Tracheal epithelial cell (primary cell): ENCODE measurements at places on chromosomes 3 and 15. TPM values are rescaled to one million over a fixed set of nuclear protein-coding genes. Genes with fewer than 3 reads are reported as not detected.

UROC1 gene
- total RNA-seq: not detected in 2 replicates

CACNA2D2 gene
- total RNA-seq: not detected in 2 replicates

SLC24A5 gene
- not detected in 2 replicates for total RNA-seq

ACKR4 gene
- 0.24 TPM in 1 of 2 replicates, not detected in the other for total RNA-seq

TTC21A gene
- total RNA-seq: 2.7 and 5.5 TPM in 2 replicates

MITF gene
- total RNA-seq: 1.7 and 8.7 TPM in 2 replicates

GOLGA6L2 gene
- not detected in 2 replicates for total RNA-seq

IL17RB gene
- total RNA-seq: 1.2 TPM in 1 of 2 replicates, not detected in the other

MME gene
- total RNA-seq: 35.8 and 53.0 TPM in 2 replicates

SELENOS gene
- 73.3 and 97.4 TPM in 2 replicates for total RNA-seq

TMC3 gene
- total RNA-seq: not detected in 2 replicates

ALPK3 gene
- under 0.01 and 4.1 TPM in 2 replicates for total RNA-seq

ANKUB1 gene
- total RNA-seq: 1.3 and 1.4 TPM in 2 replicates

IGF1R gene
- 29.2 and 56.9 TPM in 2 replicates for total RNA-seq

ROBO1 gene
- 25.4 and 32.3 TPM in 2 replicates for total RNA-seq

SST gene
- not detected in 2 replicates for total RNA-seq

MESP2 gene
- total RNA-seq: 0.48 and 1.3 TPM in 2 replicates

ALDH1L1 gene
- total RNA-seq: 0.72 and 5.5 TPM in 2 replicates

ATP1B3 gene
- 35.4 and 82.1 TPM in 2 replicates for total RNA-seq

MNS1 gene
- total RNA-seq: 0.21 and 0.48 TPM in 2 replicates

GOLGA6L7 gene
- not detected in 2 replicates for total RNA-seq

TICRR gene
- total RNA-seq: 0.21 and 1.4 TPM in 2 replicates

KNG1 gene
- total RNA-seq: not detected in 2 replicates

HGD gene
- total RNA-seq: 3.4 TPM in 1 of 2 replicates, not detected in the other

ST6GAL1 gene
- 8.7 and 18.5 TPM in 2 replicates for total RNA-seq

TRAT1 gene
- total RNA-seq: not detected in 2 replicates

RPLP1 gene
- 56.4 and 93.6 TPM in 2 replicates for total RNA-seq

SLC9A9 gene
- 3.0 and 3.1 TPM in 2 replicates for total RNA-seq

GPR149 gene
- total RNA-seq: not detected in 2 replicates

ARPP21 gene
- not detected in 2 replicates for total RNA-seq

FRMD5 gene
- total RNA-seq: 1.7 and 1.9 TPM in 2 replicates

TOP2B gene
- total RNA-seq: 53.7 and 54.6 TPM in 2 replicates

AADAC gene
- not detected in 2 replicates for total RNA-seq

RGMA gene
- 1.9 and 2.2 TPM in 2 replicates for total RNA-seq

SLC22A13 gene
- total RNA-seq: 0.24 and 0.64 TPM in 2 replicates

RHOV gene
- total RNA-seq: 11.7 and 17.8 TPM in 2 replicates

INSYN1 gene
- not detected in 2 replicates for total RNA-seq

ZNF385D gene
- 0.72 TPM in 1 of 2 replicates, not detected in the other for total RNA-seq

GABRR3 gene
- not detected in 2 replicates for total RNA-seq

GOLGA8J gene
- not detected in 2 replicates for total RNA-seq

ALDH1A2 gene
- 0.64 and 2.7 TPM in 2 replicates for total RNA-seq

LRTM1 gene
- not detected in 2 replicates for total RNA-seq

BOC gene
- total RNA-seq: 0.43 and 0.72 TPM in 2 replicates

GPD1L gene
- total RNA-seq: 7.5 and 23.4 TPM in 2 replicates

NFKBIZ gene
- 49.0 and 120 TPM in 2 replicates for total RNA-seq

BFSP2 gene
- total RNA-seq: not detected in 2 replicates

EBLN2 gene
- 2.7 and 4.0 TPM in 2 replicates for total RNA-seq

MINAR1 gene
- total RNA-seq: 0.24 and 0.64 TPM in 2 replicates

SLC7A14 gene
- total RNA-seq: under 0.01 TPM in 2 replicates

GNB4 gene
- total RNA-seq: 11.9 and 26.0 TPM in 2 replicates

DZIP1L gene
- total RNA-seq: 0.96 and 1.7 TPM in 2 replicates

DCLK3 gene
- total RNA-seq: not detected in 2 replicates

SYNPR gene
- not detected in 2 replicates for total RNA-seq
